ENCODE measurements at places on chromosomes 7 and 10.

- DNase-seq, result no peak
These were observed 173.4 kb upstream of the BMPER start for GRCh38 chr7:33731912-33732311.

DNA sequence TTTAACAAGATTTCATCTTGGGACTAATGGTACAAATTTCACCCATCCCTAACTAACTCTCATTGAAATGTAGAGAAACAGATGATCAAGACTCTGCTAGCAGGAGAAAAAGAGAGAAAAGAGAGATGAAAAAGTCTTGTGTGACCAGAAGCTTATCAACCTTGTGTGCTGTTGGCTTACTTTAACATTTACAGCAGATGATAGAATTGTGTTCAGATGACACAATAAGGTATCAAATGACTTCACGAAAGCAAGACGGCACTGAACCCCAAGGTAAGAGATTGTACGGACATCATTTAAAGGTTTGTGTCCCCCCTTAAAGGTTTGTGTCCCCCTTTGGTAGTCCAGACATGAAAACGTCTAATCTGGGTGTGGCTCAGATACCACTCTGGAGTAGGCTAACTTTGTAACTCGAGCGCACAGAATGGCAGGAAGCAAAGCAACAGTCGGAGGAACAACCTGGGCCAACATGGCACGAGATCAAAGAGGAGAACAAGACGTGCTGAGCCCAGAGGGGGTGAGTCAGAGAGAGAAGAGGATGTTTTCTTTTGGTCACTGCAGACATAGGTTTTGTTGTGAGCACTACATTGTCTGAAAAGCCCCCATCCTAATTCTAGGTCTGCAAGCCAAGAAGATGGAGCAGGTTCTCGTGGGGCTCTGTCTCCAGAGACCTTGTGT lies 10.4 kb upstream of the LMBR1 start:
- DNase-seq, result no peak

GRCh38 chr10:110822035-110822711 lies 49.6 kb upstream of the PDCD4 start:
- no peak for DNase-seq

GRCh38 chr7:102044984-102045673 lies 227.7 kb downstream of the CUX1 start:
- DNase-seq, result peak; percentile 89

DNA sequence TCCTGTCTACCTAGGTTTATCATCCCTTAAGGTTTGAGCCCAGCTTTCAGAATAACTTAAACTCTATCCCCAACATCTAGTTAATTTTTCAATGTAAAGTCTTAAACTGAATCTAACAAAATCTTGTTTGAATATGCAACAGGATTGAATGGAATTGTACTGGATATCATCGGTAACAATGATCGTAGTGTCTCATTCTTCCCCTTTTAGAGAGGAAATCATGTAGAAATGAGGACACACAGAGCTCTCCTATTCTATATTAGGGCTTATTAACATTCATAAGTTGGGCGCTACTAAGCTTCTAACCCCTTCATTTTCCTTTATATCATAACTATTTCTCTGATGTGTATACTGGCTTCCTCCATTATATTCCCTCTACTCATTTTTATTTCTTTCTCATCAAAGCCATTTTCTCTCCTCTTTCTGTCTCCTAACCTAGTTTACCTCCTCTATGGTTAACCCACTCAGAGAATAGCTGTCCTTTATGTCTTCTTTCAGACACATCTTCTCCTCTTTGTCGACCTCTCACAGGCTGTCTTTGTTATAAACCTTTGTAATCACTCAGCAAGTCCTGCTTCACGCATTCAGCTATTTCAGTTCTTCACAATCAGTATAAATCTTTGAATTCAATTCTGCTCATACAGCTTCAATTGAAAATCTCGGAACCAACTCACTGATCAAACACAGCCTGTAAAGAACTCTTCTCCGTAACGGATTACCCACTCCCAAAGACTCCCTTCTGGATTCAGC lies 1019.0 kb upstream of the C7orf33 start:
- no peak for DNase-seq

DNA sequence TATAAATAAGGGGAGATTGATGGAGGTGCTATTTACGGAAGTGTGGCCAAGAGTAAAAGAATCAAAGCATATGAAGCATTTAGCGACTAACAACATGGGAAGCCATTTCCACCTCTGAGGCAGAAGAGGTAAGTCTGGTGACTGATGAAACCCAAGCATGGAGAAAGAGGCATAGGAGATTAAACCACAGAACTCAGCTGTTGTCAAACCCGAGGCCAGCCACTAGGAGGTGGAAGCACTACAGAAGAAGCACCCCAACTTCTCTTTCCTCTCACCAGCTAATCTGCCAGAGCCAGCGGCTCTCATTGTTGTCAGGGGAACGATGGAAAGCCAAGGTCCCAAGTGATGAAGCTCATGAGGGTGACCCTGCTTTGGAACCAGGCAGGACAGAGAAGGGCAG lies 19.6 kb upstream of the CNTNAP2 start:
- no peak for DNase-seq

DNA sequence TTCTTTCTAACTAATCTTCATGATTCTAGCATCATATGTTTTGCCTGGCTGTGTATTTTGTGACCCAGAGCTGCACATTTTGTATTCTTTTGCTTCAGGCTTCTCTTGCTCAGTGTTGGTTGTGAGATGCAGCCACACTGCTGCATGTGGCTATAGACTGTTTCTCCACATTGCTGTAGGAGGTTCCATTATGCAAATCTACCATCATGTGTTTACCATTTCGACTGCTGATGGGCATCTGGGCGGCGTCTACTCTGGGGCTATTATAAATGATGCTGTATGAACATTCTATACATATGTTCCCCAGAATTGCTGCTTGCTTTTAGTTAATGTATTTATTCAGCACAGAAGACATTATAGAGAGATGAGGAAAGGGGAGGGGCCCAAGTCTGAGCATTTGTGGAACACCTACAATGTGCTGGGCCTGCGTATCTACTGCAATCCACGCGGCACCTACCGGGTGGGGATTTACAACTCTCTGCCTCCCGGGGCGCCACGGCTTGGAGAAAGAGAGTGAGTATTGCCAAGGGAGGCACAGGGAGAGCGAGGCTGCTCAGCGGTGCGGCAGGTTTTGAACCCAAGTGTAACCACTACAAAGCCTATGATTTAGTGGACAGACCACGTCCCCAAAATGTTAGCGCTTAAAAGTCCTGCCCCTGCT lies 172.5 kb downstream of the PRKAG2 start:
- DNase-seq, result no peak

DNA sequence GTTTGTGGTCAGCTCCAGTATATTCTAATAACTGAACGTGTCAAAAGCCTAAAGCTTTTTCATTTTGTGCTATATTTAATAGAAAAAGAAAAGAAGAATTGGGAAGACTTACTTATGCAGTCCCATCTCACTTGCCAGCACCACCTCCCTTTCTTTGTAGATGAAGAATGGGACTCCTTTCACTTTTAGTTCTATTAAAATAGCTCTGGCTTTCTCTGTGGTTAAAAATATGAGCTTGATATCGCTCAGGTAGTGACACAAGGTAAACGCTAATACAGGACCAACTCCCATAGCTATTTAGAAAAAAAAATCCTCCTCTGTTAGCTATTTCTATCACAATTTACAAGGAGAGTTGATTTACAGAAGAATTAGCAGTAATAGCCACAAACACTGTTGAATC lies 176.8 kb downstream of the PDE1C start:
- no peak for DNase-seq

DNA sequence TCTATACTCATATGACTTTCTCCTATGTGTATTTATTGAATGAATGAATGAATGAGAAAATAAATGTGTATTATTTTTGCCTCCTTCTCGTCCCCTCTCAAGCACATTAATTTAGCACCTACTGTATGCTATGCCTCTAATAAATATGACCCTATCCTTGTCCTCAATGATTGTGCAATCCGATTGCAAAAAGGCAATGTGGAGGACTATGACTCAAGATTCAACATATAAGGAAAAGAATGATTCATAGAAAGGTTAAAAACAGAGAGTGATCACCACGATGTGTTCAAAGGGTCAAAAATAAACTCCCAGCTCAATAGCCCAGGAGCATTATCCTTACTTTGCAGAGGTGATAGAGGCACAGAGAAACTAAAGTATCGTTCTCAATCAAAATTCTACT lies 322.8 kb upstream of the SORCS1 start:
- no peak for DNase-seq

DNA sequence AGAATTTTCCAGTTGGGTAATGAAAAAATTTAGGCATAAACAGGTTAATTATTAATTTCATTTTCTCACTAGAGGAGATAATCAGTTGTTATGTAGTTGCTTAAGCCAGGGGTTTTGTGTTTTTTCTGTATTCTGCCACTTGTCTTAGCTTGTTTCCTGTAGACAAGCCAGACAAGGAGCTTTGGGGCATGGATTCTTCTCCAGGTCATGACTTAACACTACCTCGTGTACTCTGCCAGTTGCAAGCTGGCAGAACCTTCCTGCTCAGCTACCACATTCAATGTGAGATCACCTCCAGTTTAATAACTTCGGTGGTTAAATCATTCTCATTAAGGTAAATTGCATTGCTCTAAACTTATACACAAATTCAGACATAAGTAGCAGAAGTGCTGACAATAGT lies 1.8 kb downstream of the CCM2 start:
- DNase-seq, result no peak

- DNase-seq, result no peak
These were observed 23.0 kb upstream of the FAM133B start for GRCh38 chr7:92613214-92613613.

- DNase-seq, result no peak
These were observed 34.7 kb downstream of the HYCC1 start for GRCh38 chr7:22979251-22979650.

- peak; percentile 31 for DNase-seq
These were observed 46.2 kb downstream of the GPAM start for GRCh38 chr10:112137154-112137987.

- DNase-seq, result no peak
These were observed 172.7 kb downstream of the GNAI1 start for GRCh38 chr7:80307227-80307856.

DNA sequence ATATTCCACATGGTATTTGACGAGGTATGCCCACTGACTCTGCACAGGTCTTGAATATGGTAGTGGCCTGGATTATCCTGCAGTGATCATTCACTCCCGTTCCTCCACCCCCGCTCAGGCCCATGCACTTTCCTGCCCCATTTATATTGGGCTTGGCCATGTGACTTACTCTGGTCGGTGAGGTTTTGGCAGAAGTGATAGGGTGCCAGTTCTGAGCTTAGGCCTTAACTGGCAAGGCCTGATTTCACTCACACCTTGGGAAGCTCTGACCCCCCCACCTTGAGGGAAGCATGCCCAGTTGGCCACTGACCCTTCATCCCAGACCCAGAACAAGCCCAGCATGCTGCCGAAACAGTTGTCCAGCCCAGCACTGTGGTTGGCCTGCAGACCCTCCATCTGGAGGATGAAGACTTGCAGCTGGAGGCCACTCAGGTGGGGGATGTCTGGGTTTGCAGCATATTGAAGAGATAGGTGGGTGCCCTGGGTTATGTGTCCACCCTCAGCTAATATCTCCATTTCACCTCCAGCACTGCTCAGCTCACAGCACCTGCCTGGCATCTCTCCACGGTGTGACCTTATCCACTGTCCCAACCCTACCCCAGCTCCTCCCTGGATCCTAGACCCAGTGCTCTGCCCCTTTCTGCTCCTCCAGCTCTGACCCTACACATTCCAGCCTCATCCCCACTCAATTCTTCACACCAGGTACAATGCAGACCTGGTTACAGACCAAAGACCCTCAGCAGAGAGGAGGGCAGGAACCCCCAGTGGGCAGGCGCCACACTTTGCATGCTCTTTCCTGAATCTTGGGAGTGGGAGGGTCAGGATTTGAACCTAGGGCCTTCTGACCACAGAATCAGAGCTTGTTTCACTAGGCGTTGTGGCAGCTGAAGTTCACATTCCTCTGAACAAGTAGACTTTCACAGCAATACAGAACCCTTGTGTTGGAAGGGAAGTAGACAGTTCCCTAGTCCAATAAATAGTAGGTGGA lies 138.1 kb upstream of the CHST15 start:
- no peak for DNase-seq

DNA sequence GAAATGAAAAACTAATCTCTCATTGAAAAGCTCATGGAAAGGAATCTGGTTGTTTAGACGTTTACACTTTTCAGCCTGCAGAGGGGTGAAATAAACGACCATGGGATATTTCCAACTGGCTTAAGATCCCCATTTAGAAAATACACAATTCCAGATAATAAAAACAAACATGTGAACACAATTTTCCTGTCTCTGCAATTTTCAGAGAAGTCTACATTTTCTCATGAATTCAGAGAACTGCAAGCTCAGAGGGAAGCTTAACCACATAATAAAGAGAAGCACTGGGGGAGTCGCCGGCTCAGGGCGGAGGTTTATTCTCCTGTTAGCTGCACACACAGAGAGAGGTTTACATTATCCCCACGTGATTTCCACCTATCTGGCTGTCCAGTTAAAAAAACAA lies 215.2 kb downstream of the FANK1 start:
- DNase-seq, result no peak

- no peak for DNase-seq
These were observed 66.6 kb downstream of the GLCCI1 start for GRCh38 chr7:8035192-8035591.

GRCh38 chr10:31508234-31508633 lies 189.2 kb downstream of the ZEB1 start:
- no peak for DNase-seq

DNA sequence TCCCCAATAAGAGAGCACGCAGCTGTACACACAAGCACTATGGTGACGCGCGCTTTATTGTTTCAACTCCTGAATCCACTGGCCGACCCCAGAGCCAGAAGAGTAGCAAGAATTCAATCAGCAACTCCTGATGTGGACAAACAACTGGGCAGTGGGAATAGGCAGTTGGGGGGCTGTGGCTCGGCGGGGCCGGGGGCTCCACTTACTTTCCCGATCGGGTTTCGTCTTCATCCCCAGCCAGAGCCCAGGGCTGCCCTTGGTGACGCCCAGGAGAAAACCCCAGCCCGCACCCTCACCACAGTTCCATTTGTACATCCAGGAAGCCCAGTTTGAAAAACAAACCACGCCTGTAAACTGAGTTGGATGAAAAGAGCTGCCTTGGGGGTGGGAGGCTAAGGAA lies 38.7 kb downstream of the DAGLB start:
- DNase-seq, result no peak

Data from right lung (tissue), 10 donors.